ENCODE measurements at places on chromosomes 13 and 19. TPM values are rescaled to one million over a fixed set of nuclear protein-coding genes. Genes with fewer than 3 reads are reported as not detected.

Gene KLF2
- total RNA-seq, result 445 TPM

Gene ZNF223
- total RNA-seq, result 2.3 TPM

Gene KLK1
- total RNA-seq, result not detected

DNA sequence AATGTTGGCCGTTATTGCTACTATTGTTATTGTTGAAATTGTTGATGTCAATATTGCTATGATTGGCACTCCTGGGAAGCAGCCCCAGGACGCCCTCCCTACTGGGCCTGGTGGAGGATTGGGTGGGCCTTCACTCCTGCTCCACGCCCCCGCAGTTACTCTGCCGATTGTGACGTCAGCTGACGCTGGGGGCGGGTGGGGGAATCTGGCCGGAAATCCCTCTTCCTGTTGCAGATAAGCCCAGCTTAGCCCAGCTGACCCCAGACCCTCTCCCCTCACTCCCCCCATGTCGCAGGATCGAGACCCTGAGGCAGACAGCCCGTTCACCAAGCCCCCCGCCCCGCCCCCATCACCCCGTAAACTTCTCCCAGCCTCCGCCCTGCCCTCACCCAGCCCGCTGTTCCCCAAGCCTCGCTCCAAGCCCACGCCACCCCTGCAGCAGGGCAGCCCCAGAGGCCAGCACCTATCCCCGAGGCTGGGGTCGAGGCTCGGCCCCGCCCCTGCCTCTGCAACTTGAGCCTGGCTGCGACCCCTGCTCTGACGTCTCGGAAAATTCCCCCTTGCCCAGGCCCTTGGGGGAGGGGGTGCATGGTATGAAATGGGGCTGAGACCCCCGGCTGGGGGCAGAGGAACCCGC lies at the start of gene ETV2:
Gene ETV2, plus strand, starts transcription at position 231 of the 637 bp plus-strand sequence. CDS start 716 bp downstream, outside the sequence.
- no peaks in the 10 kb centered on the region for H3K27me3 ChIP-seq
- DNase-seq, result peak; percentile 51
- H3K36me3 ChIP-seq, result no peaks in the 10 kb centered on the region
- H3K4me1 ChIP-seq, result peaks cover 18% of the 10 kb centered on the region
- H3K4me3 ChIP-seq, result no peak within 1 kb of the TSS

DNA sequence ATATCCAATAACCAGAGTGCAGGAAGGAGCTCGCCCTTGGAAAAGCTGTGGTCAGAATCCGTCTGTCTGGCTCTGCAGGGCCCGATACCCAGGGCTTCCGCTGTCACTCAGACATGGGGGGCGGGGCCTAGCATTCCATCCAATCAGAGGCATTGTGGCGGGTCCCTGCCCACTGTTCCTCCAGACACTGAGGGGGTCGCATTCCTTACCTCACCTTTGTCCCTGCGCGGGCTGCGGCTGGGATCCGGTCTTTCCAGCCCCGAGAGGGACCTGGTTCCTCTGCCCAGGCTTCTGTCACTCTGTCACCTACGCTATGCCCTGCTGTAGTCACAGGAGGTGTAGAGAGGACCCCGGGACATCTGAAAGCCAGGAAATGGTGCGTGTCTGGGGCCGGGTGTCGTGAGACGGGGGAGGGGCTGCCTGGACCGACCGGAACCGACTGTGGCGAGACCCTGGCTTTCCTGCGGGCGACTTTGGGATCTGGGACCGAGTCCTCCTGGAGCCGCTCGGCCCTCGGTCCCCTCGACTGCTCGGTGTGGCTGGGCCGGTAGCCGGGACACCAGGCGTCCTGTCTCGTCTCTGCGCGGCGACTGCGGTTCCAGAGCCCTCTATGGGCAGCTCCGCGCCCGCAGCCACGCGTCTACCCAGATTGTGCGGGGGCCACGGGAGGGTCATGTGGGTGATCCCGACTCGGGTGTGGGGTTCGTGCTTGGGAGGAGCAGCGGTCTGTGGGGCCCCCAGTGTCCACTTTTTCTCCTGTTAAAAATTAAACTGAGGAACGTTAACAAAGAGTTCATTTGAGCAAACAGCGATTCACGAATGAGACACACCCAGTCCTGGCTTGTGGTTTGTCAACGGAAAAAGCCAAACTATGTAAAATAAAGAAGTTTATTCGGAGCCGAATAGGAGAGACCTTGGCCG lies at the start of gene ZNF69:
Gene ZNF69, plus strand, starts transcription at position 172 of the 921 bp plus-strand sequence. Its CDS starts 142 bp downstream, at position 314.
- H3K4me1 ChIP-seq, result peaks cover 9% of the 10 kb centered on the region
- DNase-seq, result peak; percentile 60
- no peaks in the 10 kb centered on the region for H3K36me3 ChIP-seq
- H3K27me3 ChIP-seq, result no peaks in the 10 kb centered on the region
- H3K4me3 ChIP-seq, result peak within 1 kb of the TSS; percentile 86

- peaks cover 25% of the 10 kb centered on the region for H3K4me1 ChIP-seq
- H3K4me3 ChIP-seq, result peak overlapping the region; percentile 50
- H3K27me3 ChIP-seq, result no peaks in the 10 kb centered on the region
- H3K36me3 ChIP-seq, result no peaks in the 10 kb centered on the region
These were observed 2.9 kb downstream of the CILP2 start for GRCh38 chr19:19540715-19541515.

DNA sequence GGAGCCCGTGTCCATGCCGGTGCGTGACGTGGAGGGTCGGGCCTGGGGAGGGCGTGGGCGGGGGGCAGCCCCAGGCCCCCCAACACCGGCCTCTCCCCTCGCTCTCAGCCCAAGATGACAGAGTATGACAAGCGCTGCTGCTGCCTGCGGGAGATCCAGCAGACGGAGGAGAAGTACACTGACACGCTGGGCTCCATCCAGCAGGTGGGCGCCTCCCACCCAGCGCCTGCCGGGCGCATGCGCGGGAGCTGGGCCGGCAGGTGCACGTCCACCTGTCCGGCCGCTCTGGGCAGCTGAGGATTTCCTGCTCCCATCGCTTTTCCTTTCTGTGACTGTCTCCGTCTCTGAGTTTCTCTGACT lies 49.8 kb downstream of the VAV1 start:
- no peak overlapping the region for H3K4me3 ChIP-seq
- peaks cover 36% of the 10 kb centered on the region for H3K36me3 ChIP-seq
- no peak overlapping the region for H3K27ac ChIP-seq
- no peaks in the 10 kb centered on the region for H3K27me3 ChIP-seq
- DNase-seq, result no peak
- no peaks in the 10 kb centered on the region for H3K4me1 ChIP-seq

DNA sequence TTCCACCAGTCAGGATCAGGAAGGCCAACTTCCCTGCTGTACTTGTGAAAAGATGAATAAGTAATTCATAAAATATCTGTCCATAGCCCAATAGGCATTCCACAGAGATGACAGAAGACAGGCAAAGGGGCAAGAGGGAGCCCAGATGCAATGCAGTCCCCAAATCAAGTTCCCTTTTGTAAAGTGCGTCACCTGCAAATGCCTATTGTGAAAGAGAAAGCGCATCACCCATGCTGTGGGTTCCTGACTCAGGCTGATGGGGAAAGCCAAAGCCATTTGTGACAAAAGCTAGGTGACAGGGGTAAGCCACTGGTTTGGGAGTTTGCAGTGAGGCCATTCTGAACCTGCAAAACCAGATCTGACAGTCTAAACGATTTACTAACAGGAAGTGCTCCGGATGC lies 157.5 kb upstream of the ZNF536 start:
- H3K27ac ChIP-seq, result no peak overlapping the region
- no peaks in the 10 kb centered on the region for H3K4me1 ChIP-seq
- no peaks in the 10 kb centered on the region for H3K27me3 ChIP-seq
- H3K4me3 ChIP-seq, result no peak overlapping the region

DNA sequence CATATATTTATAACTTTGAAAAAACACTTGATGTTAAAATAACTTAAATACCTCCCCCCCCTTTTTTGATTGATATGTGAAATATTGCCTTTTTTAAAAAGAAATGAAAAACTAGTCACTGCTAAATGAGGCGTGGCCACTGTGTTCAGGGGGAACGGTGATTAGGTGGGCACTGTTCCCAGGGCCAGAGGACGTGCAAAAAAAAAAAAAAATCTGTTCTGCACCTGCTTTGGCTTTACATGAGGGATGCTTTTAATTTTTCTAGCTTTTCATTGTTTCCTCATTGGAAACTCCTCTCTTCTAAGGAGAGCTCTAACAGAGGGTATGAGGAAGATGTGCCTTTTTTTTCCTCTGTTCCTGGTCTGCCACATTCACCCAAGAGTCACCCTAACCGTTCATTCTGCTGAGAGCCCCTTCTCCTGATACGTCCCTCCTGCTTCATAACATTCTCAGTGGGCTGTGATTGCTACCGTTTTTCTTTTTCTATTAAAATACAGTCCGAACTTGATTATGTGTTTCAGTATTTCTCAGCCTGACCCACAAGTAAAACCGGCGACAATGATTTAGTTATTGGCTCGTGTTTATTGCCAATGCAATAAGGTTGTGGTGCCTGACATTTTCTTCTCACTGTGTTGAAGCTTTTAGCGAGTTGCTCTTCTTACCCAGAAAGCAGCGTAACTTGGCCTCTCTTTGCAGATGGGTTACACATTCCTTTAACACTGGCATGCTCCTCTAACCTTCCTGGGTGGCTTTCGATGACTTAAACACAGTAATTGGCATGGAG lies 64.8 kb upstream of the ZNF536 start:
- H3K4me3 ChIP-seq, result no peak overlapping the region
- DNase-seq, result no peak
- H3K27me3 ChIP-seq, result no peaks in the 10 kb centered on the region
- no peaks in the 10 kb centered on the region for H3K4me1 ChIP-seq
- H3K36me3 ChIP-seq, result no peaks in the 10 kb centered on the region

- H3K27me3 ChIP-seq, result no peaks in the 10 kb centered on the region
- H3K4me1 ChIP-seq, result no peaks in the 10 kb centered on the region
- DNase-seq, result no peak
- H3K36me3 ChIP-seq, result peaks cover 26% of the 10 kb centered on the region
- H3K27ac ChIP-seq, result no peak overlapping the region
- no peak overlapping the region for H3K4me3 ChIP-seq
These were observed 15.8 kb downstream of the MICOS13 start for GRCh38 chr19:5664515-5664914.

DNA sequence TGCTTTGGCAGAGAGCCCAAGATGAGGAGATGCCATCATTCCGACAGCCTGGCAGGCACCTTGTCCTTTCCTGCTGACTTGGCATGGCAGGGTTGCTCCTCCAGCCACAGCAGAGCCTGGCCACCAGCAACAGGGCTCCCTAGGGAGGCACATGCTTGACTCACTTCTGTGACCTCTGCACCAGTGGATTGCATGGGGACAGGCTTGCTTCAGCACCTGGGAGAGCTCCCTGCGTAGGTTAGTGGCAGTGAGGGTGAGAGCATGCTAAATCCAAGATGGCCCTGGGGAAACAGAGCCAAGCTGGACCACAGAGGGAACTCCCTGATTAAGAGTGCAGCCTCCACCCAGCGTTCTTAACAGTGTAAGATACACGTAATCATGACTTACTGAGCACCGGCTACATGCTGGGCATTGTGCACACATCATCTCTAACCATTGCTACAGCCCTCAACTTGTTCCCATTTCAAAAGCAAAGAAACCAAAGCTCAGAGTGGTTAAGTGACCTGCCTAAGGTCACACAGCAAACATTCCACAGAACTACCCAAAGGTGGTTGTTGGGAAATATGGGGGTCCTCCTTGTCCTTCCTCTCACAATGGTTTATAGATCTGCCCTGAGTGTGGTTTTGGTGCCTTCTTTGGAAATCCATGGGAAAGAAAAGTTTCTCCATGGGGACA lies 116.6 kb upstream of the UQCRFS1 start:
- no peak for DNase-seq
- H3K27ac ChIP-seq, result no peak overlapping the region
- no peaks in the 10 kb centered on the region for H3K36me3 ChIP-seq
- no peaks in the 10 kb centered on the region for H3K4me1 ChIP-seq

DNA sequence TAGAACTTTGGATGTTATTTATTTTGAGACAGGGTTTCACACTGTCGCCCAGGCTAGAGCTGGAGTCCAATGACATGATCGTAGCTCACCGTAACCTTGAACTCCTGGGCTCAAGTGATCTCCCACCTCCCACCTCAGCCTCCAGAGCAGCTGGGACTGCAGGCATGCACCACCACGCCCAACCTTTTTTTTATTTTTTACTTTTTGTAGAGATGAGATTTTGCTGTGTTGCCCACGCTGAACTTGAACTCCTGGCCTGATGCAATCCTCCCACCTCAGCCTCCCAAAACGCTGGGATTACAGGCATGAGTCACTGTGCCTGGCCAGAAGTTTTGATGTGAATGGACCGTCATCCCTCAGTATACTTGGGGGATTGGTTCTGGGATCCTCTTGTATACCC lies 13.7 kb downstream of the ANKRD27 start:
- H3K27me3 ChIP-seq, result no peaks in the 10 kb centered on the region
- DNase-seq, result no peak
- H3K27ac ChIP-seq, result no peak overlapping the region
- no peak overlapping the region for H3K4me3 ChIP-seq
- no peaks in the 10 kb centered on the region for H3K36me3 ChIP-seq

GRCh38 chr13:41133951-41134350 lies 1.3 kb upstream of the KBTBD6 start:
- H3K4me1 ChIP-seq, result peaks cover 24% of the 10 kb centered on the region
- no peak overlapping the region for H3K27ac ChIP-seq
- no peak for DNase-seq
